ENCODE measurements at places on chromosomes 3 and 15. TPM values are rescaled to one million over a fixed set of nuclear protein-coding genes. Genes with fewer than 3 reads are reported as not detected.

DNA sequence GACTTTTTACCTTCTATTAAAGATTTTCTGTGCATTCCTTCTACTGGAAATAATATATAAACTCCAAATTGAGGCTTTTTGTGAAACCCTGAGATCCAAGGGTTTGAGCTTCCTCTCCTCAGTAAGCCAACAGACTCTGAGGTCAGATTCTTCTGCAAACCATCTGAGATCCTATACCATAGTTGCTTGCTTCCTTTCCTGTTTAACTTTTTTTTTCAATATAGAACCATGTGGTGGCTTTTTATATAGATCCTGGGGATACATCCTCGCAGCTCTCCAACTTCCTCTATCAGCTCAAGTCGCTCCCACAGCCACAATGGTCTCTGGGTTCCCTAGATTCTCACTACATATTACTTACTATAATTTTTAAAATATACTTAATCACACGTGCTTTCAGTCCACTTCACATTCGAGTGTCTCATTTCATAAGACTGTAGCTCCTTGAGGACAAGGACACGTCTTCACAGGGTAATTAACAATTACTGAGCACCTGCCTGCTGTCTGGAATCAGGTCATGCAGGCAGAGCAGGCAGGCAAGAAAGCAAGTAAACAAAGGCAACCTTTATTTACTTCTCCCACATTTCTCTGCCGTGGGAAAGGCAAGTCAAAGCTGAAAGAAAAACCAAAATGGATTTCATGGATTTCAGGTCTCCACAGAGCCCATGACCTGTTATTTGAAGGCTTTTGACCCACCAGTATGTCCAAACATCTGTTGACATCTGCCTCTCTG, 941.5 kb downstream of the FHIT start:
- no peak for DNase-seq

DNA sequence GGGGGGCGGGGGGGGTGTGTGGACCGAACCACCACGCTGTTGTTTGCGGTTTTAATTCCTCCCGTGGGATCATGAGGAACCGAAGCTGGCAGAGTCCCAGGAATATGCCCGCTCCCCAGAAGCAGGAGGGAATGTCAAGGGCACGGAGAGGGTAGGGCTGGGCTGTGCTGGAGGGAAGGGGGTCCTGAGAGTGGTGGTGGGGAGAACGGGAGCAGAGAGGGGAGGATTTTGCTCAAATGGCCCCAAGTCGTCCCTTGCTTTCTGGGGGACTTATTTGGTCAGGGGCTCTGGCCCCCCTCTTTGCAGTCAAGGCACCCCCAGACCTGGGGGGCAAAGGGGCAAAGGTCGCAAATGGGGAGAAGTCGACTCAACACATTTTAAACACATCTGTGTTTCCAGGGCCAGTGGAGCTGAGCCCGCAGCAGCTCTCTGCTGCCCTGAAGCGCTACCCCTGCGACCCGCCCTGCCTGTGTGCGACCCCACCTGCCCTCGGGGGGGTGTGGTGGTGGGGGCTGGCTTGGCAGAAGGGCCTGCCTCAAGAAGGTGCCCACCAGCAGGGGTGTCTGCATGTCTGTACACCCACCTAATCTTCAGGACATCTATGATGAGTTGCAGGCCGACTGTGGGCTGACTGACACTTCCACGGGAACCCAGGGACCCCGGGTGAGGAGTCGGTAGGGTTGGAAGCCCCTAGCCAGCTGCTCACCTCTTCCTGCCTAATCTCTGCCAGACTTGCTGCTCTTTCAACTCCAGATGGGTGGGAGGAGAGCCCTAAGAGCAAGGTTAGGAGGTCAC, 602 bp upstream of the ATP2B2 start:
- DNase-seq: no peak

DNA sequence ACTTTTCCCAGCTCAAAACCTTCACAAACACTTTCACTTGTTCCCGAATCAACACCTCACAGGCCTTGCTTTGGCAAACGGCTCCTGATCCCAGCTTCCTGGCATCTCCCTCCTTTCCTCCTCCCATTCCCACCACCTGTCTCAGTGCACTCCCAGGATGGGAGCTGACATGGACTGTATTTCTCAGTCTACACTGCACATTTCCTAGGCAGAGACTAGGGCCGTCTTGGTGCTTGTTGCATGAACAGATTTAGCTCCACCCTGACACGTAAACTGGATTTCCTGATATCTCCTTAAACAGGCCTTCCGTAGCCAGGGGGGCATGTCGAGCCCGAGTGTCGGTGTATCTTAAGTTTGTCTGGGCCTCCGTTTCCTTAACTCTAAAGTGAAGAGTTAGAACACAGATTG, 790 bp upstream of the WHAMM start:
- no peak for DNase-seq

DNA sequence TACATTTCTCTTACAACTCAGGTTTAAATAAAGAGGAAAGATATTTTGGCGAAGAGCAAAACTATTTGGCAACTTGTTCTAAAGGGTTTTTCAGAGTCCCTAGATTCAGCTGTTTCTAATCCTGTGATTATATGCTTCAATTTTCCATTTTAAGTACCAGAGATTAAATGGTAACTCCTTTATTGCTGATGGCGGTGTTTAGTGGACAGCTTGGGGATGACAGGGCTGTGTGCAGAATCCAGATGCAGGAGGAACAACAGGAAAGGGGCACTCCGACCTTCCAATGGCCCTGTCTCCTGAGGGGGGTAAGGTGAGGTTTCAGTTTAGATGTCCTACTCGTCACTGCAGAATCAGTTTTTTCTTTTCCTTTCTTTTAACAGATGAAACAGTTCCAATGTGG, 405.0 kb downstream of the PDCD6IP start:
- no peak for DNase-seq

GOLGA6B gene
- total RNA-seq: not detected

LMCD1 gene
- 3.1 TPM for total RNA-seq

All from activated CD4-positive, alpha-beta T cell treated with anti-CD3 and anti-CD28 coated beads for 36 hours (primary cell).